ENCODE measurements at places on chromosomes 2 and 18. TPM values are rescaled to one million over a fixed set of nuclear protein-coding genes. Genes with fewer than 3 reads are reported as not detected.

DNA sequence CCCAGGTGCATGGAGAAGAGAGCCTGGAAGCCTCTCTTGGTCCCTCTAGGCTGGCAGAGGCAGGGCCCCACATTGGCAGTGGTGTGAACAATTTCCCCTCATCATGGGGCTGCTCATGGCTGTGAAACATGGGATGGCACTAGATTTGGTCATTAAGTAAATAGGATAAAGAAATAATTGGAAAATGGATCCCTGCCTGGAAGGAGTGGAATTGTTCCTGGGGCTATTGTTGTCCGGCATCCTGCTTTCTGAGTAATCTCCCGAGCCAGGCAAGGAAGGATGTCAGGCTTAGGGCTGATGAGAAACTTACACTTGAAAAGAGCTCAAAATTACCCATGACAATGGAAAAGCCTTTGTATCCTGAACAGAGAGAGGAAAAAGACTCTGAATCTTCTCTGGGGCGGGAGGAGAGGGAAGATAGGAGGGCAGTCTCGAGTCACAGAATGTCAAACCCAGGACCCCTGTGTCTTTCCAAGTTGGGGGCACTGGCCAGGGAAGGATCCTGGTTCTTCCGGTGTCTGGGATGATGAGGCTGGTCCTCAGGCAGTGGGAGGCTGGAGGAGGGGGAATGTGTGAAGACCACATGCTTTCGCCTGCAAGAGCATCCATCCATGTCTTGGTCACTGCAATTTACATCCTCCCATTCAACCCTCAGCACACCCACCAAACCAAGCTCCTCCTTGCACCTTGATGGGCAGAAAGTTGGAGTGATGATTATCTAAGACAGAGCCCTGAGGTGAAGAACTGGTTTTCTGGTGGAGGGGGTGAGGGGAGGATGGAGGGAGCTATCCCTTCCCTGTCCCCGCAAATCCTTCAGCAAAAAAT is 27.1 kb upstream of the STEAP3 start:
- DNase-seq: no peak

- no peak for DNase-seq
These were observed 40.6 kb downstream of the CAPN13 start for GRCh38 chr2:30766666-30767065.

- no peak for DNase-seq
These were observed 269.8 kb downstream of the BCL11A start for GRCh38 chr2:60283626-60284025.

DNA sequence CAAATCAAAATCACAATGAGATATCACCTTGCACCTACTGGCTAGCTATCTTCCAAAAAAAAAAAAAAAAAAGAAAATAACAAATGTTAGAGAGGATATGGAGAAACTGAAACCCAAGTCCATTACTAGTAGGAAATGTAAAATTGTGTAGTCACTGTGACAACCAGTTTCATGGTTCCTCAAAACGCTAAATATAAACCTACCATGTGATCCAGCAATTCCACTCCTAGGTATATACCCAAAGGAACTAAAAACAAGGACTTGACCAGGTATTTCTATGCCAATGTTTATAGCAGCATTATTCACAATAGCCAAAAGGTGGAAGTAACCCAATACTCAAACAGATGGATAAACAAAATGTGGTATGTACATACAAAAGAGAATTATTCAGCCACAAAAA is 11.7 kb upstream of the SCRN3 start:
- DNase-seq: no peak

- DNase-seq: peak; percentile 95
These were observed 121.7 kb downstream of the INO80D start for GRCh38 chr2:205964111-205964761.

DNA sequence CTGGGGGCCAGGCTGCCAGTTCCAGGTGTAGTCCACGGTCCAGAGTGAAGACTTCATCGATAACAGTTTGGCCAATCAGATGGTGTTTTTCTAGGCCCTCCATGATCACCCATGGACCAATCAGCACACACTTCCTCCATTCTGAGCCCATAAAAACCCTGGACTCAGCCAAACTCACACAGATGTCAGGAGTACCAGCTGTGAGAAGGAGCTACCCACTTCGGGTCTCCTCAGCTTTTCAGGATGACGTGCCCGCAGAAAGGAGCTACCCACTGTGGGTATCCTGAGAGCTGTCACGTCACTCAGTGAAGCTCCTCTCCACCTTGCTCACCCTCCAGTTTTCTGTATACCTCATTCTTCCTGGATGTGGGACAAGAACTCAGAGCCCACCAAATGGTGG is 210.0 kb upstream of the RASGRP3 start:
- no peak for DNase-seq

DNA sequence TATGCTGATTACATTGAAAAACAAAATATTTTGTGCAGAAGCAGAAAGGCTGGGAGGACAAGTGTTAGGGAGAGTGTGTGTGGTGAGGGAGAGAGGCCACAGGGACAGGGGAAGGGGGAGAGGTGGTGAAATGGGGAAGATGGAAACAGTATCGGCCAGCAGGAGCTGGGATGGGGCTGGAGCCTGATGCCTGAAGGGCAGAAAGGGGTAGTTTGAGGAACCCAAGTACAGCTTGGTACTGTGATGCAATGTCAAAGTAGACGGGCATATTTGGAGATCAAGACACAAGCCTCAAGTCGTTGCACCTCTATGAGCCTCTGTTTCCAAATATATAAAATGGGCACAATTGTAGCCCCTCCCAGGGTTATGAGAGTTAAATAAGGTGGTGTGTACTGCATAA is 152.1 kb downstream of the LPIN1 start:
- no peak for DNase-seq

DNA sequence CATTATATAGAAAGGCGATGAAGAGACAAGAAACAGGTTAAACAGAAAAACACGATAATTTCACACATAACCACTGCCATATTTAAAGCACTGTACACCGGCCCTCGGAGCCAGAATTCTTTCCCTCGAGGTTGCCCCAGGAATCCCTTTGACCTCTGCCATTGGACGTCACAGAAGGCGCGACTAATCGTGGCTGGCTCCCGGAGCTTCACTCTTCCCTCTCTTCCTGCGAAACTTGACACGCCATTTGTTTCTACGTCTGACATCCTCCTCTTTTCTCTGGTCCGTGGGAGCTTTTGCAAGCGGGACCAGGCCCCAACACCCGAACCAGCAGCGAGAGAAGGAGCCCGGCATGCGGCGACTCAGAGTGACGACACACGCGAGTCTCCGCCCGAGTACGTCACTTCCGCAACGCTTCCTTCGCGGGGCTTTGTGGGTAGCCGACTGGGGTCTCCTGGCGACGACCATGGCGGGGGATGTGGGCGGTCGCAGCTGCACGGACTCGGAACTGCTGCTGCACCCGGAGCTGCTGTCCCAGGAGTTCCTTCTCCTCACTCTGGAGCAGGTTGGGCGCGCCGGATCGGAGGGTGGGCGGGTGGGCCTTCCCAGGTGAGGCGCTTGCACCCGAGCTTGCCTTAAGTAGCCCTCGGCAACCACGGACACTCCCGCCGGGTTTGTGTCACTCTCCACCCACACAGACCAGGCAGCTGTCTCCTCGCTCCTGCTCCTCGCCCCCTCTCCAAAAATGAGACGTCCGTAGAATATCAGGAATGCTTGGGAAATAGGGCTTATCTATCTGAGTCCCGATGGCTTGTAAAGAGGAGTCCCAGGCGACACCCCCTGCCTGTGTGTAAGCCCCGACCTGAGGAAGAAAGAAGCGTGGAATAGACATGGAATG is at the start of gene C2orf49:
Gene C2orf49, plus strand, starts transcription at position 419 of the 898 bp plus-strand sequence. Its CDS starts 48 bp downstream, at position 467.
- peak; percentile 85 for DNase-seq

DNA sequence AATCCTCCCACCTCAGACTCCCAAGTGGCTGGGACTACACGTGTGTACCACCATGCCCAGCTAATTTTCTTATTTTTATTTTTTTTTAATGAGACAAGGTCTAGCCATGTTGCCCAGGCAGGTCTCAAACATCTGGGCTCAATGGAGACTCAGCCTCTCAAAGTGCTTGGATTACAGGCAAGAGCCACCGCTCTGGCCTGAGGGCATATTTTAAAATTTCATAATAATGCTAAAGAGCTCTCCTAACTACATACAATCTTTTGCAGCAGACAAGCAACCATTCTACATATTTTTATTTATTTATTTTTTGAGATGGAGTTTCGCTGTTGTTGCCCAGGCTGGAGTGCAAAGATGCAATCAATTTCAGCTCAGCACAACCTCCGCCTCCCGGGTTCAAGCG is 207.0 kb downstream of the RAB3GAP1 start:
- no peak for DNase-seq

- no peak for DNase-seq
These were observed 136.9 kb upstream of the CAB39 start for GRCh38 chr2:230575642-230576324.

DNA sequence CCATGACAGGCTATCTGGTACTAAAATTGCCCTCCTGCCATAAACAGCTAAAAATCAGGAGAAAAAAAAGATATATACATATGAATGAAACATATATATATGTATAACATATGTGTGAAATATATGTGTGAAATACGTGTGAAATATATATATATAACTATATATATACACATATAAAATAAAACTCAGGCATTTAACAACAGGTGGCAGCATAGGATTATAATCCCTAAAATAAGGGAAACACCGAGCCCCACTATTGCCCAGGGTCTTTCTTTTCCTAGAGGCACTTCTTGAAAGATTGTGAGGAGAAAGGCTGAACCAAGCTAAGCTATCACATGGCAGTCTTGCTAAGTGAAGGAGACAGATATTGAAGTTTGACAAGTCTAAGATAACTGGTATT is 65.9 kb upstream of the CYTIP start:
- no peak for DNase-seq

GRCh38 chr2:121776885-121777698 is 21.6 kb downstream of the TSN start:
- no peak for DNase-seq

- peak; percentile 38 for DNase-seq
These were observed 963 bp downstream of the INPP1 start for GRCh38 chr2:190344276-190344827.

- no peak for DNase-seq
These were observed 24.0 kb upstream of the LPIN1 start for GRCh38 chr2:11722292-11723060.

GRCh38 chr18:37586656-37587225 is 21.1 kb upstream of the CELF4 start:
- no peak for DNase-seq

The SYT4 gene
- not detected for total RNA-seq

The AAK1 gene
- total RNA-seq: 18.5 TPM

All from lung microvascular endothelial cell (primary cell).